ENCODE measurements at places on chromosomes 2 and 18. TPM values are rescaled to one million over a fixed set of nuclear protein-coding genes. Genes with fewer than 3 reads are reported as not detected.

The MALL gene
- total RNA-seq, result 8.9 TPM

The ETAA1 gene
- 4.2 TPM for total RNA-seq

The C2orf81 gene
- 0.52 TPM for total RNA-seq

The USP40 gene
- total RNA-seq, result 20.9 TPM

The SPRED2 gene
- total RNA-seq, result 7.8 TPM

The RTP5 gene
- total RNA-seq, result not detected

The CDK5R2 gene
- total RNA-seq, result not detected

The ZNF385B gene
- total RNA-seq, result 1.0 TPM

The BCL2 gene
- total RNA-seq, result 39.1 TPM

The PROKR1 gene
- 0.52 TPM for total RNA-seq

The CYRIA gene
- 4.7 TPM for total RNA-seq

The NHEJ1 gene
- total RNA-seq, result 15.1 TPM

The TUBA3E gene
- not detected for total RNA-seq

The DSG1 gene
- not detected for total RNA-seq

The SP5 gene
- total RNA-seq, result 3.1 TPM

The SCYGR4 gene
- total RNA-seq, result not detected

The ITGB6 gene
- 17.2 TPM for total RNA-seq

The CXCR1 gene
- total RNA-seq, result 0.52 TPM

The DLGAP1 gene
- total RNA-seq, result 0.52 TPM

The PECR gene
- total RNA-seq, result 16.2 TPM

The LIPG gene
- total RNA-seq, result 2.6 TPM

The FSHR gene
- total RNA-seq, result 0.52 TPM

The ITGA4 gene
- 19.3 TPM for total RNA-seq

The IL1RL2 gene
- total RNA-seq, result not detected

The STAT4 gene
- 2.6 TPM for total RNA-seq

The IL37 gene
- not detected for total RNA-seq
